ENCODE measurements at places on chromosomes 5 and 9.
A peak's percentile ranks its signal among the peaks of the same experiment; 100 is the strongest.

- no peak for DNase-seq
These were observed 277.2 kb upstream of the ZNF608 start for GRCh38 chr5:125023673-125024072.

- DNase-seq, result no peak
These were observed 6.8 kb downstream of the FGF18 start for GRCh38 chr5:171426266-171426665.

- no peak for DNase-seq
These were observed at the start of gene OR1N1 for GRCh38 chr9:122527193-122527592. Gene OR1N1 (minus strand): TSS chr9:122527293. CDS start chr9:122527293, 0 bp downstream.

- DNase-seq, result no peak
These were observed 15.3 kb downstream of the MYMK start for GRCh38 chr9:133509179-133510083.

DNA sequence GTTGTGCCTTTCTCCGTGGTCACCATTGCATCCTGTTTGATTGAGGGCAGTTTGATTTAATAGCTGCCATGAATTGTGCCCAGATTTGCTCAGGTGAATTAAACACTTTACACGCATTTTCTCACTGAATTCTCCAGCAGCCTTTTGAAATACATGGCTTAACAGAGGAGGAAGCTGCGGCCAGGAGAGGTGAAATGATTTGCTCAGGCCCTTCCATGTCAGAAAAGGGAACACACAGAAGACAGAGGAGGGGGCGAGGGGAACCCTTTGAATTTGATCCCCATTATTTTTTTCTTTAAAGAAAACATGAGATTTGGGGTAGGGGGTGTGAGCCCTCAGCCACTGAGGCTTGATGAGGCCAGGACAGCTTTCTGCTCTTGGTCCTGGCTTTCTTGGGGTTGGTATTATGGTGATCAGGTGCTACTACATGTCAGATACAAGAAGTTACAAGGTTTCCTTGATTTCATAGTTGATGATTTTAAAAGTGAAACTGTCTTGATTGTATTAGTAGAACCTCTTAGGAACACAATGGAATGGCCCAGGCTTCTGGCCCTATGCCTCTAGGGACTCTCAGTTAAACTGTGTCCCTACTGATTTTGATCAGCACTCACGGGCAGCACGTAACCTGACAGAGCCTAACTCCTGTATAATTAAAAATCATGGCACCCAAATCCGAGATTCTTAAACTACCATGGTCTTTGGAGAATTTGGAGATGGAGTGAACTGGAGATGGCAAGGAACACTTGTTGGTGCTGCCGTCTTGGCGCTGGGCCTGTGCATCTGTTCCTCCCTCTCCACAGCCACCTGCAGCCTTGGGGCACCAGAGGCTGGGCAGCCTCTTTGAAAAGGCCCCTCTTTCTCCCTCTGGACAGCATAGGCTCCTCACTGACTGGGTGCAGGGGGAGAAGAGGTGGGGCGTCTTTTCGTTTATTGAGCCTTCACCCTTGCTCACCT lies 107.9 kb downstream of the TRIO start:
- peak; percentile 55 for DNase-seq

DNA sequence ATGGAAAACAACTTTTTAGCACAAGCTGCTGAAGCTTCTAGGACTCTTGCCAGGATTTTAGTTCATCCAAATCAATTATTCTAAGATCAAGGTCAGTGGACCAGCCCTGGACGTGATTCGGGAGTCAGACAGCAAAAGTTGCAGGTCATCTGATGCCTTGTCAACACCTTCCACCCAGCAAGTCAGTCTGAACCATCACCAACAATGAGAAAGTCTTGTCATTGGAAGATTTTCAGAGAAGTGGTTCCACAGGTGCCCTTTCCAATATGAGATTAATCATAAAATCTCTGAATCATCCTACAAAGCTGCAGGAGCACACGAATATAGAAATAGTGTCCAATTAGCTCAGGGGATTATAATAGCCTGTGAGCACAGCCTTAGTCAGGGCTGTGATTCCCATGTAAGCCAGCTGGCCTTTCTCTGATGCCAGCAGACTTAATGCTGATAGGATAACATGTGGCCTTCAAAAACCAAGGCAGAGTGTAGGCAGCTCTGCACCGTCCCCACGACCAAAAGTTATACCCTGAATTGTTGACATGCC lies 445.0 kb upstream of the TRPC7 start:
- no peak for DNase-seq

DNA sequence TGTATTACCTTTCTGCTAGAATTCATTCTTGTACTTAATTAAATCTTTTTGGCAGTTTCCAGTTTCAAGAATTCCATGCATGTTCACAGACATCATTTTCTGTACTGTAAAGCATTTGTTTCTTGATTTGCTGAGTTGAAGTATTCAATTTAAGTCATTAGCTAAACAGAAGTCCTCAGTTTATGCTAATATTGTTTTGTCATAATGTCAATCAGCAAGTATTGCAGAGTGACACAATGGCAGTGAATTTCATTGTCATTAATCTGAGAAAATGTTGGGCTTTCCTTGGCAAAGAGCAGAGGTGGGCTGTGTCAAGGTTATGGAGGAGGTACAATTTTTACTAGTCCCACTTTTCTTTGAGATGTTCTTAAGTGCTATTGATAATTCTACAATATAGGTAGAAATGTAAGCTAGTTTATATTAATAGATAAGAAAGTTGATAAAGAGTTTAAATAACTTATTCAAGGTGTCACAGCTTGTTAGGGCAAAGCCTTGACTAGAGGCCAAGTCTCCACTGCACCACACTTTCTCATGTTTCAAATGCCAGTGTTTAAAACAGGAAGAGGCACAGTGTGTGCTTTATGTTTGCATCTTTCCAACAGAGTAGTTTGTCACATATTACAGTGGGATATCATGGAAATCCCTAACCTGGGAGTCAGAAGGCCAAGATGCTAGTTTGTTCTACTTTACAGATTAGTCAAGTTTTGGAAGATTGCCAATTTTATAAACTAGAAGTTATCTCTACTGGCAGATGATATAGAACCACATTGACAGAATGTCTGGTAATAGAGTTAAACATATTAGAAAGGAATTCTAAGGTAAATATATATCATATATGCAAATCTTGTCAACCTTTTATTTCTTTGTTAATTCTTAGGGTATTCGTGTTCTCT lies 56.3 kb downstream of the SLF1 start:
- DNase-seq, result no peak

GRCh38 chr5:138658676-138659075 lies 83.5 kb upstream of the HSPA9 start:
- DNase-seq, result no peak

DNA sequence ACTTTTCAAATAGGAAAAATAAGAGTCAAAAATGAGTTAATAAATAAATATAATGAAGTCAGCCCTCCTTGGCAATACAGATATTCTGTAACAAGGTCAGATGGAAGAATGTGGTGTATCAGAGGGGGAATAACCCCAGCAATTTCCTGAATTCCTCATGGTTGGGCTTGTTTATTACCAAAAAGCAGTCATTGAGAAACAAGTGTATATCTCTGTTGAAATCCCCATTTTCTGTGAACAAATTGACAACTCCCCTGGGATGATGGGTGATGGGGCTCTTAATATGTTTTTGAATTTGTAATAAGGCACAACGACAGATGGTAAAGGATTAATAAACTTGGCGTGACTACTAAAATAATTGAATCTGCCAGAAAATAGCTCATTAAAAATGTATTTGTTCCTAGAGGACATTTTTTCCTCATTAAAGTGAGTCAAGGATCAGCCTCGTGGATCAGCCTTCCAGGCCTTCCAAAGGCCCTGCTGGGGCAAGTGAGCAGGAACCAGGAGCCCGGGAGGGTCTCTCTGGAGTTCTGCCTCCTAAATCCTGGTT lies 34.2 kb downstream of the THBS4 start:
- DNase-seq, result no peak

GRCh38 chr5:135430135-135430437 lies 17.1 kb downstream of the DCANP1 start:
- no peak for DNase-seq

DNA sequence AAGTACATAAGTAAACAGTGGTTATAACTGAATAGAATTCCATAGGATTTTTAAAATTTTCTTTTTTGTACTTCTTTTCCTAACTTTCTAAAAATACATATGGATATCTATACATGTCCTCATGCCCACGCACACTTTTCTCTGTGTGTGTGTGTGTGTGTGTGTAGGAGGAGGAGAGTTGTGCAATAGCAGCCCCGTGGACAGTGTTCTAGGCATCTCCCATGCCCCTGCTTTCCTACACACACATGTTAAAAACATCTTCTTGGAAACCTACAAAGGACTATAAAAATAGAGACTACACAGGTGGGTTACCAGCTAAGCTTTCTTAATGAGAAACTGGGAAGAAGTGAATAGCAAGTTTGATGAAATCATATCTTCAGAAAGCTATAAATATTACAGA lies 19.8 kb upstream of the HEXB start:
- peak; percentile 62 for DNase-seq

- no peak for DNase-seq
These were observed 290.9 kb downstream of the CDK5RAP2 start for GRCh38 chr9:120289098-120289497.

DNA sequence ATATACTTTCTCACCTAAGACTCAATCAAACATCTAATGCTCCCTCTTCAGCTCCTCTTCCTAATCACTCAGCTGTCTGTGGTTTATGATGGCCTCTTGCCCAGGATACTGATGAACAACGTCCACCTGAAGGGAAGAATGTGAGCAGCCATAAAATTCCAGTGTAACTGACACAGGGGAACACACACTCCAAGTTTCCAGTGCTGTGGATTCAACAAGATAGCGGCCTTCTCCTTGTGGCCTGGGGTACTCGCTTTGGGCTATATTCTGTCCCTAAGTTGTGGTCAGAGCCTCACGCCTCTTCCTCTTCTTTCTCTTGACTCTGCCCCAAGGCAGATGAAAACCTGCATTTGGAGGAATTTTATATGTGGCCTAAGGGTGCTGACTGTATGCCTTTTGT lies 11.7 kb downstream of the B4GALT1 start:
- DNase-seq, result peak; percentile 46

- DNase-seq, result peak; percentile 28
These were observed 22.6 kb downstream of the DAB2IP start for GRCh38 chr9:121674017-121674416.

- no peak for DNase-seq
These were observed 167.5 kb downstream of the NMUR2 start for GRCh38 chr5:152237531-152237930.

GRCh38 chr5:80275347-80275746 lies 19.5 kb upstream of the SERINC5 start:
- peak; percentile 32 for DNase-seq

DNA sequence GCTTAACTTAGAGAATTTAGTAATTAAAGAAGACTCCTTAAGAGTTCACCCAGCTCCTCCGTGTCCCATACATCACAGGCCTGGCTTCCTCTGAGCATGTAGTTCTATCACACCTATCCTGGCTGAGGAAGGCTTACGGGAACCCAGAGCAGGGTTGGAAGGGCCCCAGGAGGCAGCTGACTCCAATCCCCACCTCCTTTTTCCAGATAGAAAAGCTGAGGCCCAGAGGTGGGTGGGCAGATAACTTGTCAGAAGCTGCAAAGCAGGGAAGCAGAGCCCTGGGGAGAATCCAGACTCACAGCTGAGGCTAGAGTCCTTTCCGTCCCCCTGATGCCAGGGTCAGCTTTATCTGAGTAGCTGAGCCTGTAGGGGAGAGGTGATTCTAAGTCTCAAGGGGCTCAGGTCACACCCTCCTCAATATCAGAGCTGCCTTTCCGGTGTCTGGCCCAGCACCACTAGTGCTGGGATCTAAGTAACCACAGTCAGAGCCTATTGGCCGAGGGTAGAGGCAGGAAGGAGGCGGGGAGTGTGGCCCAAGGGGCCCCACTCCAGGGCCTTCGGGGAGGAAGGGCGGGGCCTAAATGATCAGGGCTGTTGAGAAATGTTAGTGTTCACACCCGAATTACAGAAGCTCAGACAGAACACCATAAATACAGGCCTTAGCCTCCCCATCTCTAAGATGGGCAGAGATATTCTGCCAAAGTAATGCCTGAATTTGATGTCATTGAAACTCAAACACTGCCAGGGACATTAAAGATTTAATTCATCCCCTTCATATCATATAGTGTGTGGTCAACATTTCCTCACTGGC lies 9.9 kb downstream of the CCDC69 start:
- peak; percentile 93 for DNase-seq

DNA sequence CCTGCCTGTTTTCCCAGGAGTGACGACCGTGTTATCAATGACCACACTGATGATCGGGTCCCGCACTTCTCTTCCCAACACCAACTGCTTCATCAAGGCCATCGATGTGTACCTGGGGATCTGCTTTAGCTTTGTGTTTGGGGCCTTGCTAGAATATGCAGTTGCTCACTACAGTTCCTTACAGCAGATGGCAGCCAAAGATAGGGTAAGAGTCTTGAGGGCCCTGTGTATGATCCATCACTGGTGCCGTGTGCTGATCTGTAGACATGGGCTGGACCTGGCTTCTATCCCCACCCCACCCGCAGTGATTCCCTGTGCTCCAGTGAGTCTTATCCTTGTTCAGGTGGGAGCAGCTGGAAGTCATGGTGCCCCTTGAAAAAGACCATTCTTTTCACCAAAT lies 26.0 kb downstream of the GABRP start:
- peak; percentile 25 for DNase-seq

DNA sequence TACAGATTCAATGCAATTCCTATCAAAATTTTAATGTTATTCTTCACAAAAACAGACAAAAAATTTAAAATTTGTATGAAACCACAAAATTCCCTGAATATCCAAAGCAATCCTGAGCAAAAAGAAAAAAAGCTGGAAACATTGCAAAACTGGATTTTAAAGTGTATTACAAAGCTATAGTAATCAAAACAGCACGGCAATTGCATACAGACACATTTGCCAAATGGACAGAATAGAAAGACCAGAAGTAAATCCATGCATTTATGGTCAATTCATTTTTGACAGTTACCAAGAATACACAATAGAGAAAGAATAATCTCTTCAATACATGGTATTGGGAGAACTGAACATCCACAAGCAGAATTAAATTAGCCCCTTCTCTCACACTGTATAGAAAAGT lies 110.5 kb downstream of the TMEM232 start:
- no peak for DNase-seq

DNA sequence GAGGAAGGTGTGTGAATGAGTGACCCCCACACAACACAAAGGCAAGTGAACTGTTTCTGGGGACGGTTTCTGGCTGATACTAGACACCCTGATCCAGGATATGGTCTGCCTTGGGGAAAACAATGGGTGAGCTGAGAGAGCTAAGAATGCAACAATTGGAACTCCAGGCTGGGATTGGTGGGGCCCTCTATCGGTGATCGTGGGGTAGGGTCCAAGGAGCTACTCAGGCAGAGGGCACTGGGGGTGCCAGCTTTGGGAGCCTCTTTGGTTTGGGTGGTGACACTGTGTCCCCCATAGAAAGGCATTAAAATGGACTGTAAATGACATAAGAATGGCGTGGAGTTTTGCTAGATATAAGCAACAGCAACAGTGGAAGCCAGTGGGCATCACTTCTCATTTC lies 439.1 kb downstream of the DMAC1 start:
- no peak for DNase-seq

DNA sequence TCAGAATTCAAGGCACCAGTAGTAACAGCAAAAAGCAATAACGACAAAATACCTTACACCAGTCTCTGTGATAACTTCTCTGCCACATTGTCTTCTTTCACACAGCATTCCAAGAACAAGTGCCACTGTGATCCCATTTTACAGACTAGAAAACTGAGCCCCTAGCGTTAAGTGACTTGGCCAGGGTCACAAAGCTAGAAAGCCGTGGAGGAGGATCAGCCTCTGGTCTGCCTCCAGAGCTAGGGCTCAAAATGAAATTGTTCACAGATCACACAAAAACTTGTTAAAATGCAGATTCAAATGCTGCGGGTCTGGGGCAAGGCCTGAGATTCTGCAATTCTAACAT lies 154.1 kb downstream of the FAM114A2 start:
- DNase-seq, result no peak
